ENCODE measurements at places on chromosomes 13 and 19.

DNA sequence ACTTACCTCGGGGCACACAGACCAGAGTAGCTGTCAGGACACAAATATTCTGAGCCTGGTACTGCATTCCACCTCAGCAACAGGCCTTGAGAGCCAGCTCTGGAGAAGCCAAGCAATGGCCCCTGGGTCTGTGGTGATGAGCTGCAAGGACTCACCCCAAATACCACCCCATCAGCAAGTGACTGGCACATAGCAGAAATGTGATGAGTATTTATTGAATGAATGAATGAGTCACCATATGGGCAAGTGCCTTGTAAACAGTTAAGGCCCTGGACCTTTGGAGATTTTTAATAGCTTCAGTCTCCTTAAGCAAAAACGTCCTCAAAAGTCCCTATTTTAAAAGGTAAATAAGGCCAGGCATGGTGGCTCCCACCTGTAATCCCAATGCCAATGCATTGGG, 18.2 kb downstream of the GSX1 start:
- DNase-seq = no peak

- no peak for DNase-seq
Measured at GRCh38 chr19:15199661-15200552, 888 bp downstream of the NOTCH3 start.

- no peak for DNase-seq
Measured at GRCh38 chr19:30719999-30720345, 347.8 kb downstream of the ZNF536 start.

GRCh38 chr19:48372904-48373303, 8.7 kb downstream of the SYNGR4 start:
- DNase-seq = no peak

GRCh38 chr19:18119013-18119716, 21.6 kb downstream of the MAST3 start:
- no peak for DNase-seq

DNA sequence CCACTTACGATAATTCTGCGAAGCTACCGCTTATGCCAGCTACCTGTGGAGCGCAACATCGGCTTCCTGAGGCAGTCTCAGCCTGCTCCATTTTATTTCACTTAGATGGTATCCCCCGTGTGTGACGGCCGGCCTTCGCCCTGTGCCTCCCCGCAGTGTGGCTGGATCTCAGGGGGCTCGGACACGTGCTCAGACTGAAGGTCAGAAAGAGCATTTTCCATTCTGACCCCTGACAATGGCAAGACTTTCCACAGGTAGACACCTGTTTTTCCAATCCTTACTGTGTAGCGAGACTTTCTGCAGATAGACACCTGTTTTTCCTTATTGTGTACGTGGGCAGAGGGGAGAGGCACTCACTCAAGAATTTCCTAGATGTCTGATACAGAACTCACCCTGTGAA, 52.7 kb downstream of the ATP11A start:
- DNase-seq = no peak

DNA sequence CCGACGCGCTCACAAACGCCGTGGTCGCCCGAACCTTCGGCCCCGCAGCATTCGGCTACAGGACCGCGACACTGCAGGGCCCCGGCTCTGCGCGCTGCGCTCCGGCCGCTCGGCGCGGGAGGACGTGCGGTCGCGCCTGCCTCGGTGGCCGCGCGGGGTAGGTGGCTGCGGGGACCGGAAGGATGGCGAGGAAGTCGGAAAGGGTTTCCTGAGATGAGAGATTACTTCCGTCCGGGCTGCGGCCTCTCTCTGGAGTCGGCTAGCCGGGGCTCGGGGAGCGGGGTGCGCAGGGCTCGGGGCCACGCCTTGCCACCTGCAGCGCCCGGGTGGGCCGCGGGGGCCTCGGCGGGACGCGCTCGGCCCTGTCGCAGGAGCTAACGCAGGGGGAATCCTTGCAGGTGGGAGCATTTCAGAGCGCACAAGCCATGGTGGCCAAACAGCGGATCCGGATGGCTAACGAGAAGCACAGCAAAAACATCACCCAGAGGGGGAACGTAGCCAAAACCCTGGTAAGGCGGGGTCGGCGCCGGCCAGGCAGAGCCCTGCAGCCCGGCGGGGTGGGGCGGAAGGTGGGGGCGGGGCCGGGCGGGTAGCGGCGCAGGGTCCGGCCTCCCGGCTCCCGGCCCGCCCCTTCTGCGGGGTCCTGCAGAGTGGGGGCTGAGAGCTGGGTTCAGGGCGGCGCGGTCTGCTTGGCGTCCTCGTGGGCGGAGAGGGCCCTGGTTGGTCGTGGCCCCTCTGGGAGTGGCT, at the start of gene SERP2:
Gene SERP2, plus strand, starts transcription at position 224 of the 747 bp plus-strand sequence. Its CDS starts 202 bp downstream, at position 426.
- no peak for DNase-seq

DNA sequence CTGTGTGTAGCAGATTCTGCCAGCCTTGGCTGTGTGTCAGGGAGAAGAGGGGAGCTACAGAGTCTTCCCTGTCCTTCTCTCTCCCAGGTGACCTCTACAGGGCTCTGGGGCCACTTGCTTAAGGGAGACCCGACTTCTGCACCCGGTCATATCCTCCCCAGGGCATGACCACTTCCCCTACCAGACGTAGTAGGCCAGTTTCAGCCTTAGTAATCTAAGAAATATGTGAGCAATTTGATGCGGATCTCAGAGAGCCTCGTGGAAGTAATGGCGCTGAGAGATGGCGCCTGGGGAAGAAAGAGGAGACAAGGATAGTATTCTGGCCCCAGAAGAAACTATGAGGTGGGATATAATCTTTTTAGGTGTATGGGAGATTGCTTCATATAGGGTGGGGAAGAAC, 41.9 kb downstream of the NFIX start:
- DNase-seq = no peak

DNA sequence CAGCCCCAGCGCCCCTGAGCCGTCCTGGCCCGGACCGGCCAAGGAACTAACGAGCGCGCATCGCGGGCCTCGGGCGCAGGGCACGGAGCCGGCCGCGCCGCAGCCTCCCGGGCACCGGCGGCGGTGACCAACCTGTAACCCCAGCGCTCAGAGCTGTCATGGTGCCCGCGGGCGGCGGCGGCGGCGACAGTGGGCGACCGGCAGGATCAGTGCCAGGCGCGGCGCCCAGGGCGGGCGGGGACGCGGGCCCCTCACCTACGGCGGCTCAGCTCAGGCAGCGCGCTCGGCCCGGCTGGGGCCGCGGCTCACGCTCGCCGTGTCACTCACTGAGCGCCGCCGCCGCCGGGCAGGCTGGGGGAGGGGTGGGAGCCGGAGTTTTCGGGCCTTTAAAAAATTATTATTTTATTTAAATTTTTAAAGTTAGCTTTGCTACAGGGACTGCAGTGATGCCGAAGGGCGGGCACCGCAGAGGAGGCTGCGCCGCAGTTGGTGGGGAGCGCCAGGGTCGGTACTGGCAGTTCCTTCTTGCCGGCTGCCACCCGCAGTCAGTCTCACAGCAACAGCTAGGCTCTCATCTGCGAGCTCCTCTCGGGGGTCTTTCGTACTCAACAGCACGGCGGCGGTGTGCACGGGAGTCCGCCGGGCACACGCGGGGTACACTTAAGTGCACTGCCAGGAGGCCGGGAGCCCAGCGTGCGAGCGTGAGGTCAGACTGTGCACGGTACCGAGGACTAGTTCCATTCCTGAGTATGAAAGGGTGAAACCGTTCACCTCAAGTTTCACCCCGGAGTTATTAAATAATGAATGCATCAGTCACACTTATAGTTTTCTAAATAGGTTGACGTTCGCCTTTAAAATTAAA, at the start of gene NALCN:
Gene NALCN, minus strand, starts transcription at position 328 of the 862 bp plus-strand sequence. CDS start 17,382 bp downstream, outside the sequence.
- DNase-seq = no peak

GRCh38 chr19:11130824-11131455, 24.6 kb downstream of the SPC24 start:
- no peak for DNase-seq

DNA sequence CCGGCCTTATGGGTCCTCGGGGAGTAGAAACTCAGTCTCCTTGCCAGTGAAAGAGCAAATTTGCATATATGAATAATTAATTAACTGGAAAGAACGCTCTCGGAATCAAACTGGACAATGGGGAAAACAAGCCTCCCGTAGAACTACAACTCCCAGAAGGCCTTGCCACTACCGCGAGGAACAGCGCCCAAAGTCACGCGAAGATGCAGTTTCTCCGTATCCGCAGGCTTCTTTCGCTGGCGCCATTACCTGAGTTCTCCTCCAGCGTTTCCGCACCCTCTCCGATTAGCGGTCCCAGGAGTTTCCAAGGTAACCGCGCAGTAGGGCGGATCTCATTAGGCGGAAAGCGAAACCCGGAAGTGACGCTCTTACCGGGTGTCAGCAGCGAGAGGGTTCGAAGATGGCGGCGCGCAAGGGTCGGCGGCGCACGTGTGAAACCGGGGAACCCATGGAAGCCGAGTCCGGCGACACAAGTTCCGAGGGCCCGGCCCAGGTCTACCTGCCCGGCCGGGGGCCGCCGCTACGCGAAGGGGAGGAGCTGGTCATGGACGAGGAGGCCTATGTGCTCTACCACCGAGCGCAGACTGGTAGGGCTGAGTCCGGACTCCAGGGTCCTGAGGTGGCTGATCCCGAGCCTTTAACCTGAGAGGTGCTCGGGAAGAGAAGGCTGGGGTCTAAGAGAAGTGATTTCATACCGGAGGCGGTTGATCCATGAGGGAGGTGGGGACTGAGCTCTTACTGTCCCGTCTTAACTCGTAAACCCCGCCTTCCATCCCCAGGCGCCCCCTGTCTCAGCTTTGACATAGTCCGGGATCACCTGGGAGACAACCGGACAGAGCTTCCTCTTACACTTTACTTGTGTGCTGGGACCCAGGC, at the start of gene GRWD1:
Gene GRWD1, plus strand, starts transcription at position 378 of the 876 bp plus-strand sequence. Its CDS starts 23 bp downstream, at position 401.
- peak; percentile 83 for DNase-seq

DNA sequence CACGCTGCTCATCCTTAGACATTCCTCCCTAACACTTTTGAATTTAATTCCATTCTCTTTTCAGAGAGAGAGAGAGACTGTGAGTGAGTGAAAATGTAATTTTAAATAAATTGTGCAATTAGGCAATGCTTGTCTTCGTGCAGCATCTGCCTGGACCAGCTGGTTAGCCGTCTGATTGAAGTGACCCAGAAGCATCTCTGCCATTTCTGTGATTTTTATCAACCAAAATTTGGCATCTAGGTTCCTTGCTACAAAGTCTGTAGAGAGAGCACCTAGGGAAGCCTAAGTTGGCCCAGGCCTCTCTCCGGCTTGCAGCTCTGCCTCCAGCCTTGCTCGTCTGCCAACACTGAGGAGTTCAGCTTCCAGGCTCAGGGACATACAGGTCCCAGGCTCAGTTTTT, 138.6 kb upstream of the GPR12 start:
- no peak for DNase-seq

DNA sequence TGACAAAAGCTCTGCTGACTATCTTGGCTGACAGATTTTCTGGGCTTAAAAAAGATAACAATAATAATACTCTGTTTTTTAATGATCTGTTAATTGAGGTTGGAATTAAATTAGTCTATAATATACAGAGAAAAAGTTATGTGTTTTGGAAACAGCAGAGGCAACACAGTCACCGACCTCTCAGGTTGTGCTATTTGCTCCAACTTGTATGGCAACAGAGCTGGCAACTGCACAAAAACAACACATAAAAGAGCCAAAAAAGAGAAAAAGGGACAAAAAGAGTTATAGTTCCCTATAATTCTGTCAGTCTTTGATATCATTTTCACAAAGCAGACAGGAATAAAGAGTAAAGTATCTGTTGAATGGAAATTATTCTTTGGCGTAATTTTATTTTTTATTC, 102.3 kb upstream of the POSTN start:
- DNase-seq = no peak

DNA sequence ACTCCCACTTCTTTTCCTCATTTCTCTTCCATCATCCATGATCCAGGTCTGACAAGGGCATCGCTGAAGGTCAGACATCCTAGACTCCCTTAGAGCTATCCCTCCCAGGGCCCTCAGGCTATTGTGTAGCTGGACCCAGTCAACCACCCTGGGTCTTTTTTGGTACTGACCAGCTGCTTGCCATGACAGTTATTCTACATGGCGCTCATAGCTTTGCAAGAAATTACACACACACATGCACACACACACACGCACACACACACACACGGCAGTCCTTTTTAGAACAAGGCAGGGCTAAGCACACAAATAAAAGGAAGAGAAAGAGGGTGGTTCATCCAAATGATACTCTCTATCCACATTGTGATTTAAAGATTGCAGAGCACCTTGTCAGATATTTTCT, 18.3 kb downstream of the SIAH3 start:
- no peak for DNase-seq

GRCh38 chr19:44607049-44607448, 6.3 kb upstream of the IGSF23 start:
- no peak for DNase-seq

DNA sequence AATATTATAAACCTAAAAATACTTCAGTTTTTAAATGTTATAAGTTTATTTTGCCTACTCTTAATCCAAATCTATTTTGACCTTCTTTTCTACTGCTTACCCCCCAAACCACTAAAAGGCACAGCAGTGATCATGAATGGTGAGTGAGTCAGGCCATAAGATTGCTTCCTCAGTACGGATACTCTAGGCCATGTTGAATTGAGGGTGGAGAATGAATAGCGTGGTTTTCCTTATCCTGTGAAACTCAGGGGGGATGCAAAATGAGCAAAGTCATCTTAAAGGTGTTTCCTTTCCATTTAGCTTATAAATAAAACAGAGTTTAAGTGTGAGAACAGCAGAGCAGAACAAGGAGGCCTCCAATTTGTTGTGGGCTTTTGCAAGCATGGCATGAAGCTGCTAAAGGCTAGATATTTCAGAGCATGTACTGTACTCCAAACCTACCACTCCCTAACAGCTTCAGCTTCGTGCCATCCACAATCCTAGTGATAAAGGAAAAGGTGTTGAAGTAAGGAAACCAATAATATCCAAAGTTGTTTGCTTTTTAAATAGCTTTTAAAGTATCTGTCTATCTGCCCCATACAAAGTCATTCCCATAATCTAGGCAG, 25.0 kb downstream of the SERPINE3 start:
- no peak for DNase-seq

GRCh38 chr13:60501236-60501635, 104.2 kb downstream of the TDRD3 start:
- DNase-seq = no peak

DNA sequence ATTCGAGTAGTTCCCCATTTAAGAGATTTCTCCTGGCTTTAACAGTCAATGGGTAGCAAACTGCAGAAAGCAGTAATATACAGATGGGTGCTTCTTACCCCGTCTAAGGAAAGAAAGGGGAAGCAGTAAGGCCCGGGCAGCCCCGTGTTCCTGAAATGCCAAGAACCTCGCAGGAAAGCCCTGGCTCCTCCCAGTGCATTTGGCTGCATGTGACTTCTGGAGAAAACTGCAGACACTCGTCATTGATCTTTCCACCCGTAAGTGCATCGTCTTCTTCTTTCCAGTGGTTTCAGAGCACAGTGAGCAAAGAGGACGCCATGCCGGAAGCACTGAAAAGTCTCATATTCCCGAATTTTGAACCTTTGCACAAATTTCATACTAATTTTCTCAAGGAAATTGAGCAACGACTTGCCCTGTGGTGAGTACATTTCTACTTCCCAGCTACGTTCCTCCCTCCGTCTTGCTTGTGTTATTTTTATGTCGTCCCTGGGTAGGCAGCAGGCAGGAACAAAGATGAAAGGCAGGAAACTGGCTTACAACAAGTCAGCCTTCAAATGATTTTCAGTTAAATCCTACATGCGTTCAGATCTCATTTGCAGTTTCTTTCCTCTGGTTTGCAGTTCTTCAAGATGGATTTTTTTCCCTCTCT, 165.2 kb downstream of the STK24 start:
- DNase-seq = no peak

GRCh38 chr13:29578300-29579085, 17.0 kb downstream of the SLC7A1 start:
- no peak for DNase-seq

GRCh38 chr13:113981194-113981605, 7.3 kb upstream of the C13orf46 start:
- DNase-seq = no peak

- no peak for DNase-seq
Measured at GRCh38 chr13:85140192-85140591, 659.0 kb downstream of the SLITRK6 start.

- no peak for DNase-seq
Measured at GRCh38 chr19:46032597-46033025, 8.2 kb downstream of the IGFL4 start.

Measured in esophagus squamous epithelium (tissue), 5 donors.